Muscle of back (tissue), 13 donors: ENCODE measurements at places on chromosomes 2 and 18. TPM values are rescaled to one million over a fixed set of nuclear protein-coding genes. Genes with fewer than 3 reads are reported as not detected.

The CNRIP1 gene
- 28.8 TPM for polyA plus RNA-seq

The PROKR1 gene
- 2.7 TPM for polyA plus RNA-seq

DNA sequence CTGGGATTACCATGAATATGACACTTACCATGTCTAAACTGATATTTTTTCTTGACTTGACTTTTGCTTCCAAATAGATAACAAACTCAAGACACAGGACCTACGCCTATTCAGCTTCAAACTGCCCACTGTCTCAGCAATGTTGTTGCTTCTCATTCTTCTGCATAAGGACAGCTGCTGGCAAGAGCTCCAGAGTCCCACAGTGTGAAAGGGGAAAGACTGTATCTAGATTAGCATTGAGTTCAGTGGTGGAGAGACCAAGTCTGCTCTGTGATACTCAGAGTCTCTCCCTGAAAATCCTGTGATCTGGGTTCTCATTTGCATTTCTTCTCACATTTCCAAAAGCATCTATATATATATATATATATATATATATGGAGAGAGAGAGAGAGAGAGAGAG lies 247.9 kb upstream of the NT5C1B start:
- no peak for DNase-seq

DNA sequence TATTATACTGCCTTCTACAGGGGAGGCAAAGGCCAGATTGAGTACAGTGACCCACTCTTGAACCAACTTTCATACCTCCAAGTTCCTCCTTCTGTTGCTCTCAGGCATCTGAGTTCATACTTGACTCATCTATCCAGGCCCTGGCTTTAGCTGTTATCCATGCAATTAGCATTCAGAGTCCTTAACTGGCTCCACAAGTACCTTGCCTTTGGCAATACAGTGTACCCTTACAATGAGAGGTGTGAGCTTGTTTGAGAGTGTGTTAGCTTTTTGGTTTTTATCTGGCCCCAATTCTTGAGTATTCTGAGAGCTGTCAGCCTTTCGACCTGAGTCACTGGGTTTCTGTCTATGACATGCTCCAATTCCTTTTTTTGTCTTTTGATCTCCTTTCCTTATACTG lies 60.2 kb downstream of the EHD3 start:
- no peak for DNase-seq

DNA sequence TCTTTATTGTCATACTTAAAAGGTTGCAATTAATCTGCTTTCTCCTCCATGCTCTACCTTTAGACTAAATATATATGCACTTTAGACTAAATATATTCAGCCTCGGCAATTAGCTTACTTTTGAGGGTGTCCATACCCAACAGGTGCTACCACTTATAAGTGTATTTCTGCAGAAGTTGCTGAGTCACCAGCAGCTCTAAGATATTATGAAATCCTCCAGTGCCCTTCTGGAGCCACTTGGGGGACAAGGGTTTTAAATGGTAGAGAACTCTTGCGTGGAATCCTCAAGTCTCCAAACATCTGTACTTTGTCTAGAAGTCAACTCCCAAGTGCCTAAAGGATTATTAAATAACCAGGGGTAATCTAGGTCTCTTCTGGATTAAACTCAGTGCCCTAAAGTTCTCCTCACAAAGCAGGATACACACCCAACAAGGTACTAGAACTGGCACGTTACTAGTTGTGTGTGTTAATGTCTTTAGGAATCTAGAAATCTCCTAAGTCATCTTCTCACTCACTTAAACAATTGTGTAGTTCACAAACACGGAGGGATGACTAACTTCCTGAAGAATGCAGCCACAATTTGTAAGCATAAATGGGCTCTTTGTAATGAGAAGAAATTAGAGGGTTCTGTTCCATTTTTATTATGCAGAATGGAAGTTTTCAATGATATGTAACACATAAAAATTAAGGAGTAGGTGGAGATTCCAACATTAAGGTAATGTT lies 159.7 kb downstream of the CD226 start:
- DNase-seq: peak; percentile 10
